Urothelium cell line (cell line): ENCODE measurements at places on chromosomes 2 and 18.

GRCh38 chr2:231674587-231675338 lies 33.6 kb upstream of the PTMA start:
- peak; percentile 56 for DNase-seq

- peak; percentile 88 for DNase-seq
These were observed 71.0 kb upstream of the ITM2C start for GRCh38 chr2:230793572-230794359.

DNA sequence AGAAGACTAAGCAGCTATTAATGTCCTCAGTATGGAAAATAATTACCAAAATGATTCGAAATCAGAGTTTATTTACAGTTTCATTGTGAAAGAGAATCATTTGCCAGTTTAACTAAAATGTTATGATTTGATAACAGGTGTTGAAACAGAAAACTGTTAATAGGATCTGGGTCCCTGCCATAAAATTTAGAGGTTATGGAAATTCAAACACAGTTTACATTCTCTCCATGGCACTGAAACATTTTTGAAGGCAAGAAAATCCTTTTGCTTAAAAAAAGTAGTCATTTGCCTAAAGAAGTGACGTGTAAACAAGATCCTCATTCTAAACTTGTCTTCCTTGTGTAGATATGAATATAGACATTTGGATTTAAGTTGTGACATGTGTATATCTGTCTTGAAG lies 743.8 kb downstream of the SLC4A3 start:
- DNase-seq = no peak

DNA sequence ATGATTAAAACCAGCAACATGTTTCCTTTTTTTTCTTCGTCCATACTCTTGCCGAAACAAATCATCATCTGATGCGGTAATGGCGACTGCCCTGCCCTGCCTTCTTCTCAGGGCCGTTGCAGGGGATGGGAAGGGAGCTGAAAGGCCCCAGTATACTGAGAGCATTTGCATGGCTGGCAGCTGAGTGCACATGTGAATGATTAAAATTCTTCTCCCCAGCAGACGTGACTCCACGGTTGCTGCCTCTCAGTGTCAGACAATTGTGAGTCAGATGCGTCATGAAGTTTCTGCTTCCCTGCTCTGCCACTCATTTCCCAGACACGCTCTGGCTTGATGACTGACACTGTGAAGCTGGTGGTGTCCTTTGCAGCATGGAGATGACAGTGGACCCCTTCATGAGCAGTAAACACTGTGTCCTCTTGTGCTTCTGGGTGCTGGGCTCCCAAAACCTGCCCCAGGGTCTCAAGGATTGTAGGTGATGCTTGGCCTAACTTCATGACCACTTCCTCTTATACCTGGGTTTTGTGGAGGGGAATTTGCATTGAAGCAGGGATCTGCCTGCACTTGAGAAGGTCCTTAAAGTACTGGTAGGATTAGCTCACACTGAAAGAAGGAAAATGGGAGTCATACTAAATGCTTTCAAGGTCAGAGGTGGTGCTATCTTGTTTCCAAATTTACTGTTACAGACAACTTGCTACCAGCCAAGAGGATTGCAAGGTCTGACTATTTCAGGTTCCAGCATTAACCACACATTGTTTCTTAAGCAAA lies 222.5 kb upstream of the COPS8 start:
- no peak for DNase-seq

DNA sequence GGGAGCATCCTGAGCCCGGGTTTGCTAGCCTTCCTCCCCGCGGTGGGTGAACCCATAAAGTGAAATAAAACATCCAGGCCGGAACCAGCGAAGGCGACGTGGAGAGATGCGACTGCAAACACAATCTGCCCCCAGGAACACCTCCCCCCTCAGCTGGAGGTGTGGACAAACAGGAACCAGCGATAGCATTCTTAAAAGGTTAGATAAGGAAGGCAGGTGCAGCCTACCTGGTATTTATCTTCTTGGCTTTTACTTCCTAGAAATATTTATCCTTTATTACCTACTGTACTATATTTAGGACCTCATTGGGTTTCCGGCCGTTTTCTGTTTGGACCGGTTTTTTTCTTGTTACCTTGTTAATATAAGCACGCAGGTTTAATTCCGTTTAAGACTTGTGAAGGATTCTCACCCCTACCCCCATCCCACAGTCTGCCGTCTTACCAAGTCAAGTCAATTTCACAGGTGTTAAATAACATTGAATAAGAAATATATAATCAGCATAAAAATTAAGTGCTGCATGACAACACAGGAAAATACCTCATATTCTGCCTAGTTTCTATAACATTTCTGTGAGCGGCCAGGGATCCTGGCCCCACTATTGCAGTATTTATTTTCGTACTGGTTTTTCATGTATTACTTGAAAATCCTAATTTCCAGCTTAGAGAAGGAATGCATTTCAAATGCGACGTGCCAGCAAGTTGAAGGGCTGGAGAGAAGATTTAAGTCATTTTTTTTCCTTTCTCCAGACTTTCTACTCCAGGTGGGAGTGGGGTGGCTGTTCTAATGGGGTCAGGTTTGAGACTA lies 224.0 kb upstream of the ID2 start:
- no peak for DNase-seq

DNA sequence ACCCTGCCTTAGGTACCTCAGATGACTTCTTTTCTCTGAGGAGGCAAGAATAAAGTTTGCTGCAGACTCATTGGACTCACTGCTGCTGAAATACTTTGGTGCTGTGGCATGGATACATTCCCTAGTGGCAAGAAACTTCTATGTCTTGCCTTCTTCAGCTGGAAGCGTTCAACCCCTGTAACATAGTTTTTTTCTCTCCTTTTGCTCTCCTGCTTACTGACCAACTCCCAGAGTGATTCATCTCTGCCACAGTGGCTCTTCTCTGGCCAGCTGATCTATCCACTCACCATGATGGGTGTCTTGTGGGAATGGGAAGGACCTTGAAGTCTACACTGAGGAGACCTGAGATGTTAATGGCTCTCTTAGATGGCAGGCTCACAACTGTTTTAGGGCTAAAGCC lies 309.3 kb upstream of the LRRTM4 start:
- no peak for DNase-seq

GRCh38 chr2:176160986-176161824 lies 4.1 kb downstream of the HOXD3 start:
- no peak for DNase-seq

DNA sequence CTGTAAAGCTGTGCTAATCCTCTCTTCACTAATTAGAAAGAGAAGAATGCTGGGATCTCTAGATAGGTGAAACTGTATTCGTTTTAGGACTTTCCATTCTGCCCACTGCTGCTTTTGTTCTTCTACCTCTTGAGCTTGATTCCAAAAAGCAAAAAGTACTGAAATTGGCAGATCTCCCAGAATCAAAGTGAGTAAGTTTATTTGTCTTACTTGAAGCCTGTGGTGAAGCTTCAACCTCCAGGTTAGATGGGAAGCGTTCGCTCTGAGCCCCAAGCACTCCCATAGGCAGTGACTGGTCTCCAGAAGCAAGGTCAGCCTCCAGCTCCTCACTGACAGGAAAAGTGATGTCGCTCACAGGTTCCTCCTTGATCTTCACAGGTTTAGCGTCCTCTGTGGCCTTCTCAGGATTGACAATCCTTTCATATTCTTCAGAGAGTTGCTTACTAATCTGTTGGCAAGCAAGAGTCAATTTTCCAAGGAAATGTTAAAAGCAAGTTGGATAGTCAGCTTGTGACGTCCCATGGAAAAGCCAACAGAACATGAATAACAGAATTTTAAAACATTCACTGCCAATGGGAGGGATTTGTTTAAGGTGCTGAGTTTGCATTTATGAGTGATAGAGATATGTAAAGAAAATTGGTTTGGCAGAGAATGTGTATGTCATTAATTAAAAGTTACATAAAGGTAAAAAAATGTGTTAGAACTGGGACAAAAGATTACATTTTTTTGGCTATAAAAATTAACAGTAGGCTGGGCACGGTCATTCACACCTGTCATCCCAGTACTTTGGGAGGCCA lies 8.1 kb downstream of the SUPT7L start:
- DNase-seq = no peak

- no peak for DNase-seq
These were observed 692.1 kb upstream of the CELF4 start for GRCh38 chr18:38257661-38258060.

DNA sequence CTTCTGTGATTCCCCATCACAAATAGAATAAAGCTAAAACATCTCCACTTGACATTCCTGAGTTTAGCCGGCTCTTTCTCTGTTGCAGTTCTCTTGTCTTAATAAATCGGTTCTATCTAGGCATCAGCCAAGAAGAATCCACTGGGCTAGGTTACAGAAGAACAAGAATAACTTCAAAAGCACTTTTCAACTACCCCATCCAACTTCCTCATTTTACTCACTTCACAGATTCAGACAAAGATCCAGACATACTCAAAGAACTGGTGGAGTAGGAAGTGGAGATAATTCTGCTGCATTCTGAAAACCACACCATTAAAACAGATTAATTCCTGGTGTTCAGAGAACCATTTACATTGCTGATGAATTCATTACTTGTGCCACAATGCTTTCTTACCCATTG lies 9.6 kb upstream of the ALPK2 start:
- DNase-seq = no peak

- DNase-seq = no peak
These were observed 53.5 kb upstream of the NDUFV2 start for GRCh38 chr18:9048808-9049494.

- no peak for DNase-seq
These were observed 4.0 kb downstream of the PPP3R1 start for GRCh38 chr2:68248361-68248760.

- no peak for DNase-seq
These were observed 50.4 kb downstream of the PLEKHA3 start for GRCh38 chr2:178530625-178531142.

DNA sequence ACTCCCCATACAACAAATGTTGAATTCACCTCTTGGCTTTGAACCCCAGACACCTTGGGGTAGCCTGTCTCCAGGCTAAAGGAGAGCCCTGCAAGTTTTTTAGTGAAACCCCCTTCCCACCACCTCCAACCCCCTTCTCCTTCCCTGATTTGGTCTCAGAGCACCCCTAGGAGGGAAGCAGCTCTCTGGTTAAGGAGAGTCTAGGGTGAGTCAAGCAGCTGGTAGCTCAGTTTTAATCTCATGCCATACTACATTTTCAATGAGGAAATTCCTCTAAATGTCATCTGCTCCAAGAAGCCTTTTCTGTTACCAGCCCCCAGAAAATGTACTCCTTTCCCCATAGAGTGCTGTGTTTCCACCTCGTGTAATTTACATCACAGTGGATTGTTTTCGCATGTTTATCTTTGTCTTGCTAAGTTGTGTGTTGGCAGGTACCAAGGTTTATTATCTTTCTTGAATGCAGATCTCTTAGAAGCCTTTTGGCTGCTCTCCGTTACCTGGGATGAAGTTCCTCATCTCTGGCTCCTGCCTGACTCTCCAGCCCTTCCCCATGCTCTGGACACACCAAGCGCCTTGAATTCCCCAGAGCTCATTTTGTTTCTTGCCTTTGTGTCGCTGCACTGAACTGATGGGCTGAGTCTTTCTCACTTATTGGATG lies 82.2 kb downstream of the ASAP2 start:
- DNase-seq = peak; percentile 14

DNA sequence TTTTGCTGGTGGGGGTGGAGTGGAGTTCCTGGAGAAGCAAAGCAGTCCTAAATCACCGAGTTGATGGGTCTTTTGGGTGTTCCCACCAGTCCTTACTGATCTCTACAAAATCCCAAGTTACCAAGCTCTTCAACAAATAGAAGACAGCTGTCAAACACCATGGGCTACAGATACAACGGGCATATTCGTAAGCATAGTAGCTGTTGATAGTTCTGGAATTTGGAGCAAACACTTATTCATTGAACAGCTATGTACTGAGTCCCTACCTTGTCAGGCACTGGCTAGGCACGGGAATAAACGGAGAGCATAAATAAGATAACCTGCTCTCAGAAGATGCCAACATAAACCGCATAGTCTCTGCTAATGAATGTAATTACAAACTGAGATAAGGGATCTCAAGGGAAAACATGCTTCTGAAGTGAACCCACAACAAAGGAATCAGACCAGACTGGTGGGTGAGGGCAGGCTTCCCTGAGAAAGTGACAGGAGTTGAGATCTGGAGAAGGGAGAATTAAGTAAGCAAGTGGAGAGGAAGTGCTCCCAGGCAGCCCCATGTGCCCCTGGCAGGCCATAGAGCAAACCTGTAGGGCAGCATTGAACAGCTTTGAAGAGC lies 947 bp upstream of the ANKRD44 start:
- DNase-seq = peak; percentile 9

GRCh38 chr2:197201874-197202273 lies 108.7 kb downstream of the ANKRD44 start:
- no peak for DNase-seq

GRCh38 chr2:65062843-65063825 lies 6.9 kb downstream of the CEP68 start:
- no peak for DNase-seq

- no peak for DNase-seq
These were observed 72.1 kb downstream of the COL6A3 start for GRCh38 chr2:237341872-237342271.

DNA sequence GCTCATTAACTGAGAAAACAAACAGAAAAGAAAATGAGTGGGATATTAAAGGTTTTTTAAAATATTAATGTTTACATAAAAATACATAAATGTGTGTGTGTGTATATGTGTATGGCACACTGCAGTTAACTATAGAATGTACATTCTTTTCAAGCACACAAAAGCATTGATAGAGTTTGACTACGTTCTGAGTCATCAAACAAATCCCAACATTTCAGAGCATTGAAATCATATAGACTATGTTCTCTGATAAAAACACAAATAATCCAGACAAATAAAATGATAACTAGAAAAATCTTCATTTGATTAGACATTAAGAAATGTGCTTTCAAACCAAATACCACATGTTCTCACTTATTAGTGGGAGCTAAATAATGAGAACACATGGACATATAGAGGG lies 84.3 kb upstream of the CELF4 start:
- DNase-seq = no peak

DNA sequence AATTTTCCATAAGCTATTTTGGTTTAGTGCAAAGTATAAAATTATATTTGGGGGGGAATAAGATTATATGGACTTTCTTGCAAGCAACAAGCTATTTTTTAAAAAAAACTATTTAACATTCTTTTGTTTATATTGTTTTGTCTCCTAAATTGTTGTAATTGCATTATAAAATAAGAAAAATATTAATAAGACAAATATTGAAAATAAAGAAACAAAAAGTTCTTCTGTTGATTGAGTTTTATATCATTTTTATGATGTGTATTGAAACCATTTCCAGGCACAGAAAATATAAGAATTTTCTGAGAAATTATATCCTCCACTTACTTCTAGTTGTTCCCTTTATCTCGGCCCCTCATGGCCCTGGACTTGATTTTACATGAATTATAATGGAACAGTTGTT lies 3.7 kb downstream of the CCL20 start:
- DNase-seq = no peak

- DNase-seq = no peak
These were observed 670.0 kb upstream of the CDH2 start for GRCh38 chr18:28846958-28847357.

DNA sequence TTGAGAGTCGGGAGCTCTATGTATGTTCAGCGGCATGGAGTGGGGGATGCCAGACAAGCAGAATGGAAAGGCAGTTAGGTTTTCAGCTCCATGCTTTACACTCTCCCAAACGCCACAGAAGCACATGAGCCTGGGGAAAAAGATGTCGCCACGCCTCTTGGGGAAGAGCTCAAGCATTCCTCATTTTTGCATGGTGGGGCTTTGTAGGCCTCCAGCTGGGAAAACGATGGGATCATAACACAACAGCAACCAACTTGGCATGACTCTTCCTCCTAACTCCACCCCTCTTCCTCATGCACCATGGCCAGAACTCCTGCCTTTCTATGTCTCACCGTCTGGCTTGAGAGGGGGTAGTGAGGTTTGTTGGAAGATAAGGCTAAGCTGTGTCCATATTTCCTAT lies 102.6 kb downstream of the PAX3 start:
- no peak for DNase-seq

- DNase-seq = peak; percentile 42
These were observed 36.9 kb downstream of the RAPH1 start for GRCh38 chr2:203498161-203498560.
